Left renal cortex interstitium (tissue), 4 donors: ENCODE measurements at places on chromosomes 2 and 18.

- DNase-seq = no peak
These were observed 22.6 kb upstream of the TMEM214 start for GRCh38 chr2:27010139-27010538.

- no peak for DNase-seq
These were observed 52.1 kb downstream of the FN1 start for GRCh38 chr2:215383652-215384279.

- DNase-seq = no peak
These were observed 36.1 kb downstream of the TRAK2 start for GRCh38 chr2:201415149-201415548.

GRCh38 chr2:122740594-122740948 is 985.1 kb downstream of the TSN start:
- no peak for DNase-seq

GRCh38 chr18:48228841-48229240 is 180.3 kb downstream of the ZBTB7C start:
- DNase-seq = no peak

DNA sequence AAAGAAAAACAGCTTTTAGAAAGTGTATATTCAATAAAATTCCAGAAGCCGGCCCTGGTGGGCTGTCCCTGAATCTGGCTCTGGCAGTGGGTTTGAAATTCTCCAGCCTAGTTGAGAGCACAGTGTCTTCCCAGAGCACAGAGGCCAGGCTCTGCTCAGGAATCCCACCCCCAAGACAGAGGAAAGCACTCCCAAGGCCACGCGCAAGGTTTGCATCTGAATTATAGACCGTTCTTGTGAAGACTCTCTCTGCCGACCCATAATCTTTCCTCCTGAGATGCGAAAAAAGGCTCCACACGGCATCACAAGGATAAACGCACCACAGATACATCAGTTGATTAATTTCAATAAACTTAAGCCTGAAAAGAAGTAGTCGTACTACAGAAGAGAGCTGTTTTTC is 342.2 kb downstream of the CMPK2 start:
- no peak for DNase-seq

DNA sequence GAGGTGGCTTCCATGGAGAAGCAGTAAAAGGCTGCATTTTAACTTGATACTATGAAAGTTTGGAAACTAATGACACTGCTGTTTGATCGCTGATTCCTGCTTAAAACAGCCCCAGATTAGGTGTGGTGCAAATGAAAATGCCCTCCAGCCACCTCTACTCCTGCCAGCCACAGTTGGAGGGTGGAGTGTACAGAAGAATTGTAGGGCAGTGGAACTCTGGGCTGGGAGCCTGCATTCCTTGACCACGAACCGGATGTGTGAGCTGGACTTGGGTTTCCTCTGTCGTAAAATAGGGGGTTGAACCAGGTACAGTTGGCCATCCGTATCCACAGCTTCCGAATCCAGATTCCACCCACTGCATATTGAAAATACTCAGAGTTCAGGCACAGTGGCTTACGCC is 84.6 kb upstream of the RFX8 start:
- no peak for DNase-seq

DNA sequence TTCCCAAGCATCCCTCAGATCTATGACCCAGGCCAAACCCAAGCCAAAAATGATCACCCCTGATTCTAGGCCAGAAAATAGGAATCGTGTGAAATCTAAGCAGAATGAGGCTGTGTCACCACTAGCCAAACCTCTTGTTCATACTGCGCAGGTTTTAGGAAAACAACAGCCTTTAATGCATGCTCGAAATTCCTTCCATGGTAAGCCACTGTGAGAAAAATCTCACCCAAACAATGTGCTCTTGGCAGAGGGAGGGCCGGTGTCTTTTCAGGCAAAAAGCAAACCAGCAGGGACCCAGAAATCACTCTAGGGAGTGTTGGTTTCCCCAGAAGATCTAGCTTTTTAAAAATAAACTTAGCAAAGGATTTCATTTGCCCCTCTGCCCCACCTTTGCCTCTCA is 71.2 kb upstream of the FOSL2 start:
- DNase-seq = no peak

GRCh38 chr2:240021488-240022104 is 3.5 kb downstream of the NDUFA10 start:
- DNase-seq = peak; percentile 29

GRCh38 chr2:105403241-105403782 is 4.5 kb upstream of the FHL2 start:
- no peak for DNase-seq

- DNase-seq = no peak
These were observed 60.8 kb upstream of the STAM2 start for GRCh38 chr2:152236191-152236925.

DNA sequence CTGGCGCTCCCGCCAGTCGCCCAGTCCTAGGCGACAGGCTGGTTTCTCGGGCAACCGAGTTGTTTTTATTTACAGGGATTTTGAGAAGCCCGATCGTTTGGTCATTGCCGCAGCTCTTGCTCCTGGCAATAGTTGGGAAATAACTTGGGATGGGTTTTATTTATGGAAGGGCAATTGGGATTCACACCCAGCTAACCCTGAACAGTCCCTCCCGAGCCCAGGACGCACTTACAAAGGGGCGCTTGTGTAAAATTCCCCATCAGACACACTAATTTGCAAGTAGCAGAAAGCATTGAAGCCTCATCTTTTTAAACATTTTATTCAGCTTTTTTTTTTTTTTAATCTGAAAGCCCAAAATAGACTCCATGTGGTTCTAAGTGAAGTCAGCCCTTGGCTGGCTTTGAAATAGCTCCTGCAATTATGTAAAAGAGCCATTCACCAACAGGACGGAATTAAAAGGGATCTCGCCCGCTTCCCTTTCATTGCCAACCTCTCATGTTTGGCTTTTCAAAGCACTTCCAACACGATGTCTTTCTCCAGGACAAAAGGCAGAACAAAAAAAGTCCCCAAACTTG is 3.6 kb upstream of the GBX2 start:
- DNase-seq = no peak

GRCh38 chr2:213248637-213249036 is 35.6 kb upstream of the SPAG16 start:
- no peak for DNase-seq

DNA sequence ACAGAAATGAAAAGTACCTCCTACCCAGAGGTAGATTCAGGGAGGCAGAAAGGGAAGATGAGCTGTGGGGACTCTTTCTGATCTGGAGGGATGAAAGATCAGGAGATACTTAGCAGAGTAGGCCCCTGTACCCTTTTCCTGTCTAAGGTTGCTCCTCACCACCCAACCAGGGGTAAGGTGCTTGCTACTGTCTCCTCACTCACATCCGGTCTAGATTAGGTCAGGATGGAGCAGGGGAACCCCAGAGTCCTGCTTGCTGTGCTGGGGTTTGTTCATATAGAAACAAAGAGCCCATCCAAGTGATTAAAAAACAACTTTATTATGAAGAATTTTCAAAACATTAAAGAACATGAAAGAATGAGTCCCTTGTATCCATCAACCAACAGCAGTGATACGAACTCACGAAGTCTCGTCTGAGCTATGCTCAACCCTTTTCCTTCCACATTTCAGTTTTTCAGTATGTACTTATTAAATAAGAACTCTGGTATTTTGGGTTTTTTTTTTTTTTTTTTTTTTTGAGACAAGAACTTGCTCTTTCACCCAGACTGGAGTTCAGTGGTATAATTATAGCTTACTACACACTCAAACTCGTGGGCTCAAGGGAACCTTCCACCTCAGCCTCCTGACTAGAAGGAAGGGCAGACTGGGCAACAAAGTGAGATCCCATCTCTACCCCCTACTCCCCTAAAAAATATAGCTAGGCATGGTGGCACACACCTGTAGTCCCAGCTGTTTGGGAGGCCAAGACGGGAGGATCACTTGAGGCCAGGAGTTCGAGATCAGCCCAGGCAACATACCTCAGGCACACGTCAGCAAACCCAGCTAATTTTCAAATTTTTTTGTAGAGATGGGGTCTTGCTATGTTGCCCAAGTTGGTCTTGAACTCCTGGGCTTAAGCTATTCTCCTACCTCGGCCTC is 28.5 kb upstream of the MCFD2 start:
- no peak for DNase-seq

DNA sequence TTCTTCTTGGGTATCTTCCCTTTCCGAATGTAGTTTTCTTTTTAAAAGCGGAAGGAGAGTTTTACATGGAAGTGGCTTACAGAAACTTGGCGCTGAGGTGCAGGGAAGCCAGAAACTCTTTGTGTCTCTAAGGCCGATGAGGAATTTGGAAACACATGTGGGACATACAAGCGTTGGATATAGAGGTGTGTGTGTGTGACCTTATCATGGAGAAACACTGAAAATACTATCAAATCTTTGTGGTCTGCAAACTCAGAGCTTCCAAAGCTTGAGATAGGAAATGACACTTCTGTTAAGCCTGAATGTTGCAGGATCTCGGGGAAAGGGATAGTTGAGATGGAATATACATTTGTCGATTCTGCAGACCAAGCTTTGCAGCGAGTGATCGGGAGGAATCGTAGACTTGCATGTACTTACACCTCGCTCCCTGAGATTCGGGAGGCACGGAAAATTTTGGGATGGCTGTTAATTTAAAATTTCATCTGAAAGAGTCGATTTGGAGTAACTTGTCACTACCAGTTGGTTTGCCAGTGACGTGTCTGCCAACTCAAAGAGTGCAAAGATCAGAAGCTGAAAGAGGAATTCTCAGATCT is 1.0 kb downstream of the NAB1 start:
- peak; percentile 48 for DNase-seq

- DNase-seq = peak; percentile 29
These were observed 148.6 kb downstream of the GALNT1 start for GRCh38 chr18:35729991-35730668.

- no peak for DNase-seq
These were observed 7.6 kb upstream of the MSTN start for GRCh38 chr2:190069936-190070696.

- no peak for DNase-seq
These were observed 121.2 kb downstream of the SMAD7 start for GRCh38 chr18:48829443-48830149.

DNA sequence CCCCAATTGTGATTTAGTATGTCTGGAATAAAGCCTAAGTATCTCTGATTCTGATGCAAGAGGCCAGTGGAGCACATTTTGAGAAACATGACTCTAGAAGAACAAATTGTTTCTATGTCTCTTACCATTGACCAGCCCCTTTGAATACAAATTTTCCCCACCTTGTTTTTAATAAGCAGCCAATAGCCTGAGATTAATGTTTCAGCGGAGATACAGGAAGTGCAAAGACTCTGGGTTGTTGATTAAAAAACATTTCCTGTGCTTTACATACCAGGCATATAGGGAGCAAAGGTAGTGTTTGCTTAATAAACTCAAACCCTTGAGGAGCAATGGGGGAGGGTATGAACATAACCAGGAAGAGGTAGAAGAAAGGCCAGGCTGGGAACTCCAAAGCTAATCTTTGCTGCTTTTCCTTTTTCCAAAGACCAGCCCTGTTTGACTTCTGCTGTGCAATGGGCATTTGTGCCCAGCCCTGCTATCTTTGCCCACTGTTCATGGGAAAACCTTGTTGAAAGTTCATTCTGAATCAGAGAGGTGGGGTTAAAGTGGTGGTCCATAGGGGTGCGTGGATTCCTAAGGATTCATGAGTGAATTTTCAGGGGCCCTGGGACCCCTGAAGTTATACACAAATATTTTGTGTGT is 29.3 kb downstream of the UPP2 start:
- DNase-seq = no peak

DNA sequence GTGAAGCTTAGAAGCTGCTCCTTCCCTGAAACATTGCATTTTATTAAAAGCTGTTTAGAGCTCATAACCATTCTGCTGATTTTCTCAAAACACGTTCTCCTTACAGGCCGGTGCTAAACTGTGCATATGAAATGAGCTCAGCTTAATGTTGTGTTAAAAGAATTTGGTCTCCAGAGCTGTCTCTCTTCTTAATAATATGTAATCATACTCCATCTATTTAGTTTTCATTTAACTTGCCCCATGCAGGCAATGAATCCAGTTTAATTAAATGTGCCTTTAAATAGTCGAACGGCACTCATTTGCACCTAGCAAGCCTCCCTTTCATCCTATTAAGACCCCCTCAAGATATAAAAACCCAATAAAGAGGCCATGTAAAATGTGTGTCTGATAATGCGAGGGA is 76.3 kb downstream of the HNMT start:
- DNase-seq = no peak

DNA sequence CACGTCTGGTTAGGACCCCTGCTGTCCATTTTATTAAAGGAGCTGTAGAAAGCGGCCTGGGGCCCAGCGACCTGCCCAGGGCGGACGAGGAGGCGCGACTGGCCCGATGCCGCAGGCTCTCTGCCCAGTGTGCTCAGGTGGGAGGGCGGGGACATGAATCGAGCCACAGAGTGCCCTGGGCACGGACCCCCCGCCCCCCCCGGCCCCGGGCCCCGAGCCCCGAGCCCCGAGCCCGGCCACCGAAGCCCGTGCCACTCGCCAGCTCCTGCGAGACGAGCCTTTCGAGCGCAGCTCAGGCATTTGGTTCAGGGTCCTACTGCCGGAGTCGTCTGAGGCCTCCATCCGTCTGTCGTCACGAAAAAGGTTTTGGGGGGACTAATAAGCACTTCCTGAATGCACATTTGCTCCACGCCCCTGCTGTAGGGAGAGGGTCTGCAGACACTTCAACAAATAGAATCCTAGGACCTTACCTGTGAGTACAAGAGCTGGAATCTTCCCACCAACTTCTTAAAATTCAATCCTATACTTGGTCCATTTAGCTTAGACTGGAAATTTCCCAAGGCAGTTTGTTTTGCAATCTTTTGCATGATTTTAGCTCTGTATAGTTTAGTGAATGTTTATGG is 602 bp upstream of the ADAM17 start:
- DNase-seq = peak; percentile 30

GRCh38 chr2:236159778-236160170 is 8.4 kb downstream of the GBX2 start:
- no peak for DNase-seq

DNA sequence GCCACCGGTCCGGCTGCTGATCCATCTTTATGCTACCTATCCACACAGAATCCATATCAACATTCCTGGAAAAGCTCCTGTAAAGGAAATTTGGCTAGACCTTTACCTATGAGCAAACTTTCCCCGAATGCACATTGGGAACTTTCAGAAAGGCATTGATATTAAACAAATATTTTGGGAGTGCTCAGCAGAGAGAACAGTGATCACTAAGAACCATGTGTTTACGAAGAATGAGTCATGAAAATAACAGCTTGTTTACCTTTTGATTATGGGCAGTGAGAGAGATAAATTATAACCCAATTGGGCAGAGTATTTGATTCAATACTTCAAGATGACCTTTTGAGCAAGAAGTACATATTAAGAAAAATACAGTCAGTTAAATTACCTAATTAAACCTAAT is 189.7 kb upstream of the CDH2 start:
- DNase-seq = no peak

GRCh38 chr18:58402247-58402646 is 226.6 kb downstream of the ALPK2 start:
- DNase-seq = no peak

GRCh38 chr18:11985586-11985985 is 4.3 kb downstream of the IMPA2 start:
- no peak for DNase-seq

DNA sequence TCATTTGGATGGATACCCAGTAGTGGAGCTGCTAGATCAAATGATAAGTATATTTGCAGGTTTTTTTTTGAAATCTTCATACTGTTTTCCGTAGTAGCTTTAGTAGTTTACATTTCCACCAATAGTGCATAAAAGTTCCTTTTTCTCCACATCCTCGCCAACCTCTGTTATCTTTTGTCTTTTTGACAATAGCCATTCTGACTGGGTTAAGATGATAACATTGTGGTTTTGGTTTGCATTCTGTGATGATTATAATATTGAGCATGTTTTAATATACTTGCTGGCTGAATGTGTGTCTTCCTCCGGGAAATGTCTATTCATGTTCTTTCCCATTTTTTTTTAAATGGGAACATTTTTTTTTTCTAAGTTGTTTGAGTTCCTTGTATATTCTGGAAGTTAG is 260.0 kb downstream of the GULP1 start:
- no peak for DNase-seq
